DMS153 (cell line): ENCODE measurements at places on chromosomes 13 and 19.

DNA sequence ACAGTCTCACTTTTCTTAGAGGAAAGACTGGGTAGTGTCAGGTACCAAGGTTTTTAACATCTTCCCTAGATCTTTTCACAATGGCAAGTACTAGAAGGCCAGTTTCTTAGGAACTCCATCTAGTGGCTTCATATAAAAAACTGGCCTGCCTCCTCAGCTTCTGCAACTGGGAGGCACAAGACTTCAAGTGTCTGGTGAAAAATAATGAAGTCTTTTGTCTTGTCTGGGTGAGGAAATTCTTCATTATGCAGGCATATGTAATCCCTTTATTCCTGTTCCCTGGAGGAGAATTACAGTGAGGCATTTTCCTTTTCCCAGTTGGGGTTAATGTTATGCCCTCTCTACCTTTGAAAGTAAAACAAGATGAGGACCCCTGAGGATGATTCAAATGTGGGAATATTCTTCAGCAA, 300.5 kb downstream of the NALCN start:
- DNase-seq, result no peak

DNA sequence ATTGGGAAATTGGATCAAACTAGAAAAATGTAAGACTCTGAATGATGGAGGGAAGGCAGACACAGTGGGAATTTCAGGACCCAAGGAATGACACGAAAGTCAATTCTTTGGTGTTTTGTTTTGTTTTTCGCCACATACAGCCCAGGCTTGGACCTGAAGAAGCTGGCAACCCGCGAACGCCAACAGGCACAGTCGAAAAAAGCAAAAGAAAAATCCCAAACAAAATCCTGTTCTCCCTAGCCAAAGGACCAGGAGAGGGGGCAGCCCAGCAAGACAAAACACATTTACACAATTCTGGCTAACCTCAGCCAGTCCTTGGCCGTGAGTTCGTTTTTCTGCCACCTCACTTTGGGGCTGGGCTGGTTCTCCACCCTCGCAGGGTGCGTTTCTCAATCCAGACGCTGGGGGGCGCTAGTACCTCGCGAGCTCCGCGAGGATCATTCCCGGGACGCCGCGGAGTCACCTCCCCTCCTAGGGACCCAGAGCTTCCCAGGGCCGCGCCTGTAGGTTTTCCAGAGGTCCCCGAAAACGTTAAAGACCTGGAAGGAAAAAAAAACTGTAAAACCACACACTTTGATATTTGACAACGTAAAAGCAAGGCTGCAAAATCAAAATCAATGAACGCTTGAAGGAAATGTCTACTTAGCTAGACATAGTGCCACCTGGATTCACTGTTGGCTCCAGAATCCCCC, 34.9 kb upstream of the TPM4 start:
- DNase-seq, result peak; percentile 29

- no peak for DNase-seq
Measured at GRCh38 chr13:67854990-67855389, 624.9 kb upstream of the PCDH9 start.

- no peak for DNase-seq
Measured at GRCh38 chr19:31627620-31628365, 278.6 kb upstream of the TSHZ3 start.

DNA sequence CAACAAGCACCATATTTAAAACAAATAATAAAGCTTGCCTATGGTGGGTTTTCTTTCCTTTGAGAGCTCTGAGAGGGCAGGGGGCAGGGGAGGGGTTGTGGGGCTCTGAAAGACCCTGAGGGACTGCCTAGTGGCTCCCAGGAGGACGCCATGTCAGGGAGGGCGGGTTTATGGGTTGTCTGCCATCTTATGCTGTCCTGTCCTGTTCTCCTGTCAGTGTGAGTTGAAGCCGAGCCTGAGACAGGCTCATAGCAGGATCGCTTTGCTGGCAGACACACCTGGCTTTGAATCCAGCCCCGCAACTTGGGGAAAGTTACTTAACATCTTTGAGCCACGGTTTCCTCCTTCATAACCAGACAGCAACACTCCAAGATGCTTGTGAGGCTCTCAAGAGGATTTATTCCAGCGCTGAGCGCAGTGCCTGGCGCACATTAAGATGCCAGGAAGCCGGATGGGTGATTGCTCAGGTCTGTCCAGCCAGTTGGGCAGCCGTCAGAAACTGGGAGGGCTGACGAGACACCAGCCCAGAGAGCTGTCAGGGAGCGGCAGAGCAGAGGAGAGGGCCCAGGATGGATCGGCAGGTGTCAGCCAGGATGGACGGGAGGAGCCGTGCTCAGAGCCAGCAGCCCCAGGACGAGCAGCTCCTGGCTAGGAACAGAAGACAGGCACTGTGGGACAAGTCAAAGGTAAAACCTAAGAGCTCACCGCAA, 36.8 kb upstream of the C1QTNF9 start:
- no peak for DNase-seq

DNA sequence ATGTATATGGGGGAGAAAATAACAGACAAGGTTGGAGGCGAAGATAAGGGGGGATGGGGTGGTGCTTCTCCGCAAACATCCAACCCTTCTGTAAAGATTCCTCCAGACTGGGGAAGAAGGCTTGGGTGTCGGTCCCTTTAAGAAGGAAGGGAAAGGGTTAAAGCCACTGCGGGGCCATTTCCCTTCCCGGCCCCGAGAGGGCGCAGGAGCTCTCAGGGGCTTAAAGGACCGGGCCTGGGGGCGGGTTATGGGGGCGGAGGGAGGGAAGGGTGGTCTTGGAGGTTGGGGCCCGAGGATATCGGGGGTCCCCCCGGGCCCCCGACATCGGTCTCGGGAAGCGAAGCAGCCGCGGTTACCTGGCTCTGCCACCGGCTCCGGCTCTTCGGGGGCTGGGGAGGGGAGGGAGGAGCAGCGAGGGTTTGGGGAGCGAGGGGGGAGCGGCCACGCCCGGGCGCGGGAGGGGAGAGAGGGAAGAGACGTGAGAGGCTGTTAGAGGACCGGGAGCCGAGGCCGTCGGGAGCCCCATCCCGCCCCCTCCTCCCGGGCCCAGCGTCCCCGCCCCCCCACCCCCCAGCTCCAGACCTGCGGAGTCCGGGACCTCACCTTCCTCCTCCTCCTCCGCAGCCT, 2.8 kb downstream of the TNNT1 start:
- DNase-seq, result peak; percentile 65

- no peak for DNase-seq
Measured at GRCh38 chr13:29846475-29847256, 3.8 kb downstream of the UBL3 start.

DNA sequence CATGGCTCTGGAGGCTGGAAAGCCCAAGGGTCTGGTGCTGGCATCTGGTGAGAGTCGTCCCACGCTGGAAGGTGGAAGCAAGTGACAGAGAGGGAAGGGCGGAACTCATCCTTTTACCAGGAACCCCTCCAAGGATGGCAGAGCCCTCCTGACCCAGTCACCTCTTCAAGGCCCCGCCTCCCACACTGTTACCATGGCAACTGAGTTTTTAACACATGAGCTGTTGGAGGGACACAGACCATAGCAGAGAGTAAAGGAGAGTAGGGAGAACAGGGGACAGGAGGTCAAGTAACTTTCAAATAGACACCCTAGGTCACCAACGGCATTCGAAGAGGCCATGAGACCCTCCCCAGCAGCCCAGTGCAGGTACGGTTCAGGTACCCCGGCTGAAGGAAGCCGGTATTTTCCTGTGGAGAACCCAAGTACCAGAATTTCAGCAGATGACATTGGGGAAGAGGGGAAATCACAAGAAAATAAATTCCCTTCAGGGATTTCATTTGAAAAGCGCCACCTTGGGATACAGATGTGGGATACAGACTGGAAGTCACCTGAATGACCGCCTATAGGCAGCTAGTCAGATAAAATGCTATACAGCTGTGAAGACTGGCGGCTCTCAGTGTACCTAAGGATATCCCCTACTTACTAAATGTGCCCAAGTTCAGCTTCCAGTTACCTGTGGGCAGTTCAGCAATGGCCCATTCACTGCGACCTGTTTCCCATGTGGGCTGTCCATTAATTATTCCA, 8.0 kb downstream of the IL17D start:
- DNase-seq, result no peak

- no peak for DNase-seq
Measured at GRCh38 chr19:7817801-7818200, 12.2 kb upstream of the EVI5L start.

GRCh38 chr19:30791088-30791487, 418.9 kb downstream of the ZNF536 start:
- DNase-seq, result no peak

- DNase-seq, result no peak
Measured at GRCh38 chr13:109547942-109548341, 238.4 kb downstream of the IRS2 start.

GRCh38 chr13:91157273-91158016, 190.0 kb upstream of the MIR17HG start:
- no peak for DNase-seq

DNA sequence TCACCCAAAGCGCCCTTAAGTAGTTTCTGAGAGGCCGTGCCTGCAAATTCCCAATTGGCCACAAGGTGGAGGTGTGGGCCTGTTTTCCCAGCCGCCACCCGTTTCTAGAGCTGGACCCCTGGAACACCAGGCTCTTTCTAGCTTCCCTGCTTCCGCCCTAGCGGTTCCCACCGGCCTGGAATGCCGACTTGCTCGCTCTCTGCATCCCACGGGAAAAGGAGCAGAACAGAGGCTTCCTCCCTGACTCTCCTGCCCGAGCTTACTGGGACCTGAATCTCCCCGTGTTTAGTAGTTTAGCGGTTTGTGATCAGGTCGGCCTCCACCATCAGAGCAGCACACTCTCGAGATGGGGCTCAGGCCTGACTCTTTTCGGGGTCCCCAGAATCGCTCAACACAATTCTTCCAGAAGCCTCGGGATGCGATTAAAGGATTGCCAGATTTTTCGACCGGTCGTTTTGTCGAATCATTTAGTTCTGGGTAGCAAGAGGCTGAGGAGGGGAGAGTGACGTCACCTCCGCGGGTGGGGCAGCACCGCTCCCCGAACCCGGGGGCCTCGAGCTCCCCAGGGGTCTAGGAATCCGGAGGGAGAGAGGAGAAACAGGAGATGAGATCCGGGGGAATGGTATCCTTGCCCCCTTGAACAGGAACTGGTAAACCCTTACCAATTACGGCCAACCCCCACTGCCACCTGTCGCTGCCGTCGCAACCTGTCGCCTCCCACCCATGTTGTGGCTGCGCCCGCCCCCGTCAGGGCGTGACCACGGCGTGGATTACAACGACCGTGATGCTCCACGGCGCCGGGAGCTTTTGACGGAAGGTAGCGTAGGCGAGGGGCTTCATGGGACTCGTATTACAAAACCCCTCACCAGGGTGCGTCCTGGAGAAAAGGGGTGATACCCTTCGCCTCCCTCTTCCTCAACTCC, 8.0 kb downstream of the NAPSA start:
- DNase-seq, result peak; percentile 58

- no peak for DNase-seq
Measured at GRCh38 chr19:49427855-49428546, 2.8 kb downstream of the GFY start.

- DNase-seq, result no peak
Measured at GRCh38 chr19:54673222-54673621, 10.4 kb downstream of the LILRB4 start.

DNA sequence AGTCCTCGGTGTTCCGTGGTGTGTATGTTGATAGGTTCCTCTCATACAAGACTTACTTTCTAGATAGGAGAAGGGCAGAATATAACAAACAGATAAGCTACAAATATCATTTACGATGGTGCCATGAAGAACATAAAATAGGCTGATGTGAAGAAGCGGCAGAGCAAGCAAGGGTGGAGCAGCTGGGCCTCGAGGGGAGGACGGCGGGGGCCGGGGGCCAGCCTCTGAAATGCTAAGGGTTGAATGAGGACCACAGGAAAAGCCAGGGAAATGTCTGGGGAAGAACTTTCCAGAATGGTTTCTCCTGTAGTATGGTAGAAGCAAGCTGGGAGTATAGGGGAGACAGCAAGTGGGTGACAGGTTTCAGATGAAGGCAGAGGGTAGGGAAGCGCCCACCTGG, 529.5 kb downstream of the LIG4 start:
- no peak for DNase-seq

DNA sequence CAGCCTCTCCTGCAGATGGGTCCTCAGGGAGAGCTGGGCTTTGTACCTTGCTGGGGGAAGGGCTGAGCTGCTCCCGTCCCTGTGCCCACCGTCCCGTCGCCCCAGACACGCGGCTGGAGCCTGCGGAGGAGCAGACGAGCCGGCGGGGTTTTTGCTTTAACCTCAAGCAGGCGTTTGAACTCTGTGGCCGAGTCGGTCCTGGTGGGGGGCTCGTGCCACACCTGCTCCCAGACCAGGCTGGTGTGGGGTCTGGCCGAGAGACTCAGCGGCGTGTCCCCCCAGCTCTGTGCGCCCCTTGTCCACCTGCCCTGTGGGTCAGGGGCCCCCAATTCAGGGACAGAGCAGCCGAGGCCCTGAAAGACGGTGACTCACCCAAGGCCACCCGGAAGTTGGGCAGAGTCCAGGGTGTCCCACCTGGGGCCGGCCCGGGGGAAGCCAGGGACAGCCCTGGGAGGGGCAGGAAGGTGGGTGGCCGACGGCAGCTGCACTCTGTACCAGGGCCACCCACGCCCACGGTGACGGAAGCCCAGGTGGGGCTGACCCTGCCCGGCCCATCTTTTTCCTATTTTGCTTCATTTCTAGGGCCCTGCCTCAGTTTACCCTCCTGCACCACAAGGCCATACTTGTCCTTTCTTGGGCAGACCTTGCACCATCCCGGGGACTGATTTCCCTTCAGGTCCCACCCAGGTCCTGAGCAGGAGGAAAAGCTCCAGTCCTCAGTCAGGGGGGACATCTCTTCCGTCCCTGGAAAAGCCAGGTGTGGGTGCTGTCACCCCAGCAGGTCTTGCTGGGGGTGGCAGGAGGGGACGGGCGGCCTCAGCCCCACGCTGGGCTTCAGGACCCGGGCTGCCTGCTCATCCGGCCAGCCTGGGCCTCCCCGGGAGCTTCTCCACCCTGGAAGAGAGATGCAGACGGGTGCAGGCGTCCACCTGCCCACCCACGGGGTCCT, 5.3 kb downstream of the EFNA2 start:
- DNase-seq, result no peak

- DNase-seq, result no peak
Measured at GRCh38 chr13:90974249-90974975, 373.1 kb upstream of the MIR17HG start.

- DNase-seq, result no peak
Measured at GRCh38 chr19:34722353-34722752, 11.7 kb upstream of the ZNF181 start.

DNA sequence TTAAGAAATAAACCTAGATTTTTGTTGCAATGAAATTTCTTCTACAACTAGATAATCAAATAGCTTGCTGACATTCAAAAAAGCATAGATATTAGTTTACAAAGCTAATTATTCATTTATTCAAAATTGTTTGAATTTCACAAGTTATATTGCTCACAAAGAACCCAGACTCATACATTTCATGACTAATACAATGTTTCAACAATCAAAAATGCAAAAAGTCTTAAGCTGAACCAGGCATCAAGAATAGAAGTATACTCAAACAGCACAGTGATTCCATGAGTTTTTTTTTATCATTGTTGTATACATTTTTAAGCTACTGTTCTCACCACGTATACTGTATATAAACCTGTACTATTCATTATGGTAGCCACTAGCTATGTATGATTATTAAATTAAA, 51.0 kb downstream of the DIAPH3 start:
- DNase-seq, result no peak

GRCh38 chr13:20796791-20797508, 23.2 kb upstream of the EEF1AKMT1 start:
- DNase-seq, result no peak

- DNase-seq, result no peak
Measured at GRCh38 chr13:33683376-33683775, 134.6 kb upstream of the RFC3 start.

- DNase-seq, result no peak
Measured at GRCh38 chr13:101998129-101998528, 403.7 kb downstream of the FGF14 start.
